T-helper 2 cell treated with Interferon-gamma antibody and Interleukin-4, amounts not matched to agents 5 μg/mL and 100 μg/mL, for 36 hours (primary cell): ENCODE measurements at places on chromosomes 1 and 21.
A peak's percentile ranks its signal among the peaks of the same experiment; 100 is the strongest.

DNA sequence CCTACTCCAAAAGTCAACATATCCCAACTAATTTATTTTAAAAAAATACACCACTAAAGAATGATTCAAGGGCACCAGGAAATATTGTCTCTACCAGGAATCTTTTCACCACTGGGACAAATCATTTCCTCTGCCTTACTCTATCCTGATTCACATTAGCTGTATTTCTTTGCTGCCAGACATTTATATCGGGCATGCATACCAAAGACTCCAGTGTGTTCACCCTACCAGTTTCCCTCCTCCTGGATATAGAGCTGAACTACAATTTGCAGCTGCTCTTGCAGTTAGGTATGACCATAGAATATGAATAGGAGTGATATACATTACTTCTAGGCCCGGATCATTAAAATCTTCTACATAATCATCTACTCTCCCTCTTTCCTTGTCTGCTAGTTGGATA lies 7.6 kb downstream of the KCNJ6 start:
- no peak for DNase-seq

DNA sequence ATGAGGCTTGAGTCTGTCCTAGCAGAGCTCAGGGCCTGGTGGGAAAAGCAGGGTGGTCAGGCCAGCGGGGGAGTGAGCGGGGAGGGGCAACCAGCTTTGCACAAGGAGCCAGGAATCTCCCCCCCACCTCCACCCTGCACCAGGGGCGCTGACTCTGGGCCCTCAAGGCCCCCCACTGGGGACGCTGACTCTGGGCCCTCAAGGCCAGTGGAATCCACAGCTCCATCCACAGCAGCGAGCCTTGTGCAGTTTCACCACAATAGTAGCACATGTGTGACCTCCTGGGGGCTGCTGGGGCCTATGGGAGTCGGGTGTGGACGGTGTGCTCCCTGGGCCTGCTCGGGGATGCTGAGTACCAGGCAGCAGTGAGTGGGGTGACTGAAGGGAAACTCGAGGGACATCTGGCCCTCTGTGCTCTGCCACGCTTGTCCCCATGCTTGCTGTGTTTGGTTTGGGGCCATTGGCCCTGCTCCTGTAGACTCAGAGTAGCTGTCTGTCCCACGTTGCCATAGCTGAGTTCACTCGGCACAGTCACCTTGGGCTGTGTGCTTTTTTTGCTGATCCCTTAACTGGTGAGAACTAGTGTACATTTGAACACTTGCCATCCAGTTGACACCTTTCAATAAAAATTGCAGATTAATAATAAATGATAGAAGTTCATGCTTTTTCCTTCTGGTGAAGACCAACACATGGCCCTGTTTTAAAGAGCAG lies 89.2 kb downstream of the ADARB1 start:
- DNase-seq: no peak

DNA sequence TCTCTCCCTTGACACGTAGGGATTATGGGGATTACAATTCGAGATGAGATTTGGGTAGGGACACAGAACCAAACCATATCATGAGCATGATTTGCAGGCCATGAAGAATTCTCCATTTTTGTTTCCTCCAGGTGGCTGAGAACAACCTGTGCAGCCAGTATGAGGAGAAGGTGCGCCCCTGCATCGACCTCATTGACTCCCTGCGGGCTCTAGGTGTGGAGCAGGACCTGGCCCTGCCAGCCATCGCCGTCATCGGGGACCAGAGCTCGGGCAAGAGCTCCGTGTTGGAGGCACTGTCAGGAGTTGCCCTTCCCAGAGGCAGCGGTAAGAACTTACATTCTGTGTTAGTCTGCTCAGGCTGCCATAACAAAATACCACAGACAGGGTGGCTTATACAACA lies 9.7 kb downstream of the MX1 start:
- no peak for DNase-seq

GRCh38 chr1:20348326-20348915 lies 57.7 kb downstream of the VWA5B1 start:
- DNase-seq: no peak

- no peak for DNase-seq
These were observed 235.9 kb downstream of the FAM72C start for GRCh38 chr1:143735764-143736461.

DNA sequence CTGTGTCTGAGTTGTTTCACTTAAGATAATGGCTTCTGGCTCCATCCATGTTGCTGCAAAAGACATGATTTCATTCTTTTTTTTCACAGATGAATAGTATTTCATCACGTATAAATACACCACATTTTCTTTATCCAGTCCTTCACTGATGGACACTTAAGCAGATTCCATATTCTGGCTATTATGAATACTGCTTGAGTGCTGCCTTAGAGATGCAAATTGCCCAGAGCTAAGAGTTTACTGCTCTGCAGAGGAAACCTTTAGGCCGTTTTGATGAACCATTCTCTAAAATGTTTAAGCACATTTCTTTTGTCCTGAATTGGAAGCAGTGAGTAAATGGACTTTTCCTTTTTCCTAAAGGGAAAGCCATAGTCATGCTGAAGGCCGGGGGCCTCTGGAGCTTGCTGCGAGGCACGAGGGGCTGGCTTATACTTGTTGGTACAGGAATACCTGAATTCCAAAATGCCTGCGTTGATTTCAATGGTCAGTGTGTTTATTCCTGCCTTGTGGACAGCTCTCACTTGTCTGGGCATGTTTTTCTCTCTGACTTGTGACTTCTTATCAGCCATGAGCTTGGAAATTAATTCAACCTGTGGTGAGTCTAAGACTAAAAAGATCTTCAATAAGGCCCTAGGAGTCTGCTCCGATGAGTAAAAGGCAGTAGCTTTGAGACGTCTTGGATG lies 201.0 kb upstream of the MAP1LC3C start:
- DNase-seq: no peak

DNA sequence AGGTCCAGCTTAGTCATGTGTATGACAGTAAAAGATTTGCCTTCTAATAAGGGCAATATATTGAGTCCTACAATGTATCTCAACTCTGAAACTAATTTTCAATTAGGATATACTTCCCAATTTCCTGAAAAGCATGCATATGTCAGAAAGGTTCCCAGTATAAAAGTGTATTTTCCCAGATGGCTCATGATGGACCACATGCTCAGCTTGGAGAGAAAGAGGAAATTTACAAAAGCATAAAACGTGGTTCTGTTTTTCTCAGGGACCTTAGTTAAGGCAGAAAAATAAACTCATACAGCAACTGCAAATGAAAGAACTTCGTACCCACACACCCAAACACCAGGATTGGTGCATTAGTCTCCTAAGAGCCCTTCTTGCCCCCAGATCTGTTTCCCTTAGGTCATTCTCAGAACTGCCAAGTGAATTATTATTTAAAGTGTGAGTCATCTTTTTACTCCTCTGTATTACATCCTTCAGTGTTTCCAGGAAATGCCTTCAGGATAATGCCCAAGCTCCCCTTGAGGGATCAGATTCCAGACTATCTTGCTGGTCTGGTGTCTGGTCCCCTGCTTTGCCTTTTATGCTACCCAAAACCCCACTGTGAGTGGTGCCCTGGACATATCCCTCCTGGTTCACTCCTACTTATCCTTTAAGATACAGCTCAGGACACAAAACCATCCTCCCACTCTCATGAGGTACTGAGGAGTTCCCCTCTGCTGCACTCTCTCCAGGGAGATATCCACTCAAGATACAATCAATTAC lies 57.4 kb downstream of the SSX2IP start:
- no peak for DNase-seq

GRCh38 chr1:204089044-204089751 lies 16.3 kb downstream of the SOX13 start:
- no peak for DNase-seq

- no peak for DNase-seq
These were observed 98.1 kb downstream of the SEC16B start for GRCh38 chr1:177871613-177872307.

GRCh38 chr1:99004861-99005442 lies at the start of gene PLPPR5:
TSS of gene PLPPR5 (minus strand) at chr1:99004861. CDS start at chr1:99004671, 190 bp downstream.
- peak; percentile 7 for DNase-seq

DNA sequence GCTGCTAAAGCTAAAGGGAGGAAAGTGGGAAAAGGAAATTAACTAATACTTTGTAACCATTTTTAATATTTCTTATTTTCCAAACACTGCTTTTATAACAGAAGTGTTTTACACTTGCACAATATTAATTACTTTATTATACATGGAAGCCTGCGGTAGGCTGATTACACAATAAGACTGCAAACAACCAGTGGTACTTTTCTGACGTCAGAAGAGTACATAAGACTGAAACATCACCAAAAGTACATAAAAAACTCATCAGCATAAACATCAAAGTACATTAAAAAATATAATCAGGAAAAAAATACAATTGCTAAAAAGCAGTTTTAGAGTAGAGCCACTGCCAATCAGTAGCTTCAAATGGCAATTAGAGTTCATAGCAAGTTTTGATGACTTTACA lies 4.6 kb downstream of the ZNF281 start:
- DNase-seq: no peak

DNA sequence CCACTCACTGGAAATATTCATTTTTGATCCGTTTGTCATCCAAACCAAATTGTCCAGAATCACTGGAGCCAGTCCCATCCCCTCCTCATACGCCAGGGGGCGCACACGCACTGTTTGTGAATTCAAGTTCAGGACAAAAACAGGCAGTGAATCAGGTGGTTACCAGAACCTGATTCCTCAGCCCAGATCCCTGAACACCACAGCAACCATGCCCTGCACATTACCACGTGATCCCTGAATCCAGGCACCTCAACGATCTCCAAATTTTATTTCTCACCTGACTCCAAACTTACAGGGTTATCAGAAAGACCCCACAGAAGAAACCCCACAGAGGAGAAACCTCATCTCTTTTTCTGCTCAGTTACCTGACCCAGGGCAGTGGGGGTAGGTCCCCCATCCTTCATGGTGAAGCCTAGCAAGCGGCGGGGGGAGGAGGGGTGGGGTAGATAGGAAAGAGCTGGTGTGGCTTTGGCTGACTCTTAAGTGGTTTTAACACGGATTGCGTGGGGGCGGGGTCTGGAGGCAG lies 1.4 kb upstream of the PTPRF start:
- peak; percentile 70 for DNase-seq

DNA sequence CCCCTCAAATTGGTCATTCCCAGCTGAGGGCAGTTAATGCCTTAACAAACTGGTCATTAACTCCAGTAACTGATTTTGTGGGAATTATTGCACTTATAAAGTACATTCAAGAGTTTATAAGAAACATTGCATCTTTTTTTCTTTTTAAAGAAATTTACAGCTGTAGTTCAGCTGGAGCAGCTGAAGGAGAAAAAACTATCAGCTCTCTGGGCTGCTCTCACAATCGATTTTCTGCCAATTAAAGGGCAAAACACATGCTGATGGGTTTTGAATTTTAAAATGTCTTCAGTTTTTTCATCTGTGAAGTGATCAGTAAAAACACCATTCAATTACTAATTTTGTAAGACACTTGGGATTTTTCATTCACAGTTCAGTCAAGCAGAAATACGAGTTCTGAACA lies 74.7 kb downstream of the KIFAP3 start:
- DNase-seq: no peak

- no peak for DNase-seq
These were observed 7.7 kb upstream of the CLCA1 start for GRCh38 chr1:86460998-86461397.

DNA sequence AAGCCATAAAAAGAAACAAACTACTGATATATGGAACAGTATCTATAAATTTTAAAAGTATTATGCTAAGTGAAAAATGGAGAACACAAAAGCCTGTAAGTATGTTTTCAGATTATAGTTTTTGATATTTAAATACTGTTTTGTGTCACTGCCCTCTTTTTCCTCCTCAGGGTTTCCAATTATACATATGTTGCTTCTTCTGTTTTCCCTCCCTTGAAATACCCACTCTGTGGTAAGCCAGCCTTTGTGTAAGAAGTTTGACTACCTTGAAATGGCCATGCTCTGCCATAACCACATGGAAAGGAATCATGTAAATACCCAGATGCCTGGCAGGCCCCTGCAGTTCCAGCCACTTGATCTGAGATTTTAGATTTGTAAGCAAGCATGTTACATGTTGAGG lies 248.3 kb downstream of the AKT3 start:
- DNase-seq: no peak

- peak; percentile 67 for DNase-seq
These were observed 51.2 kb upstream of the SYNC start for GRCh38 chr1:32753532-32754316.

- no peak for DNase-seq
These were observed 8.2 kb downstream of the ZSWIM5 start for GRCh38 chr1:45198185-45198584.

GRCh38 chr1:87563211-87563610 lies 234.5 kb downstream of the LMO4 start:
- no peak for DNase-seq

DNA sequence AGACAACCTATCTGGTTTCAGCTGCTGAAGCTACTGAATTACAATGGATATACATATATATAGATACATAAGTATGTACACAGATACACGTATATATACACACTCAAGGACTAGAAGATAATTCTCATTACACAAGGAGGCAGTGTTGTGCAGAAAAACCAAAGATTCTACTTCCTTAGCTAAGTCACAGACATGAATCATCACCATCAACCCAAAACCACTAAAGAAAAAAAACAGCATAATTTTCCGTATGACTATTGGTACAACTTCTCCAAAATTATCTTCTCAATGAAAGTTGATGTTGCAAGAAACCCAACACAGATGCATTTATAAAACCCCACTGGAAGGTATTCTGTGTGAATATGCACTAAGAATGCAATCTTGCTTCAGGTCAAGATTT lies 36.8 kb upstream of the RPF1 start:
- DNase-seq: no peak

GRCh38 chr21:32426066-32426465 lies 13.6 kb downstream of the EVA1C start:
- no peak for DNase-seq

GRCh38 chr1:182397653-182398393 lies 2.6 kb downstream of the TEDDM1 start:
- no peak for DNase-seq

GRCh38 chr1:205229399-205229871 lies 1.7 kb downstream of the TMCC2 start:
- DNase-seq: peak; percentile 66

DNA sequence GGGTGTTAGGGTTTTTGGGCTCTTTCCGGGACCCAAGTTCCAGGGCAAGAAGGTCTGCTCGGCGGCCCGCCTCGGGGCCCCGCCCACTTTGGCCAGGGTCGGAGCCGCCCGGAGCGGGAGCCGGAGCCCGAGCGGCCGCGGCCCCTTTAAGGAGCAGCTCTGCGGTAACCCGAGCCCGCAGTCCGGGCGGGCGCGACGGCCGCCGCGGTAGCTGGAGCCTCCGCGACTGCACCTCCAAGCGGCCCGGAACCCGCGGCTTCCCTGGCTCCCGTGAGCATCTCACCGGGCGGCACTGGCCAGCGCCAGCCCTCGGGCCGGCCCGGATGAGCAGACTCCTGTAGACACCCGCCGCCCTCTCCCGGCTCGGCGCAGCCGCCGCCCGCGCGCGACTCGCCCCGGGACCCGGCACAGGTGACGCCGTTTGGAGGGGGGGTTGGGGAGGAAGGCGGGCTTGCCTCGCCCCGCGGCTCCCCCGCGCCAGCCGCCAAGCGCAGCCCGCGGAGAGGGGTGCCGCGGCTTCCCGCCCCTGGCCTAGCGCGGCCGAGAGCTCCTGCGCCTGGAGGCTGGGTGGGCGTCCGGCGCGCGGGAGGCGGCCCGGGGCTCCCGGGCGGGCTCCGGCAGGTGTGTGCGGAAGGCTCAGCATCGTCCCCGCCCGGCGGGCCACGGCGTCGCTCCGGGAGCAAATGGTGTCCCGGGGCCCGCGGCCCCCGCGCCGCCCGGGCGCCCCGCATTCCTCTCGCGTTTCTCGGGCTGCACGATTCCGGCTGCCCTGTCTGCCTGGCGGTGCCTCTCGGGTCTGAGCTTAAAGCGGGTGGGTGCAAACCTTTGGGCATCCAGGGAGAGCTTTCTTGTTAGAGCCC lies at the start of gene TLCD4:
Gene TLCD4, plus strand, starts transcription at position 149 of the 860 bp plus-strand sequence. CDS start 26,547 bp downstream, outside the sequence.
- DNase-seq: no peak

GRCh38 chr1:25724201-25724600 lies 75.8 kb upstream of the SELENON start:
- DNase-seq: no peak
